ENCODE measurements at places on chromosomes 1 and 21. TPM values are rescaled to one million over a fixed set of nuclear protein-coding genes. Genes with fewer than 3 reads are reported as not detected.

LCE3E gene
- total RNA-seq: not detected

DENND2D gene
- total RNA-seq: 284 TPM

- no peak for DNase-seq
Measured at GRCh38 chr1:215488850-215489249, 78.3 kb upstream of the KCTD3 start.

- DNase-seq: no peak
Measured at GRCh38 chr21:42174173-42174572, 44.8 kb upstream of the ABCG1 start.

DNA sequence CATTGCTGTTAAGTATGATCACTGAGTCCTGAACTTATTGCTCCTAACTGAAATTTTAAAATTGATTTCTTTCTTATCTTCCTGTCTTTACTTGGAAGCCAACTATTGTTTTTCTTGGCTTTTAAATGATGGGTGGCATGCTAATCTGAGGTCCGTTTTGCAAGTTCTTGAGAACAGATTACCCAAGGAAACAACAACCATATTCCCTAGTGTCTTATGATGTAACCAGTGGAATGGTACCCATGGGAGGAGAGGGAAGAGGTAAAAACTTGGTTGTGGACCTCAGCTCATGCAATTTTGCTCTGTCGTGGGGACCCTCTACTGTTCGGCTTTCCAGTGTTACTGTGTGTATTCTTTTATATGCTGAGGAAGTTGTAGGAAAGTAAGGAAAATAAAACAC, 454.8 kb upstream of the ADAMTS5 start:
- no peak for DNase-seq

Data from CD4-positive, alpha-beta memory T cell (primary cell).